ENCODE measurements at places on chromosomes 1 and 21. TPM values are rescaled to one million over a fixed set of nuclear protein-coding genes. Genes with fewer than 3 reads are reported as not detected.

G0S2 gene
- 90.0 TPM for polyA plus RNA-seq

SYNC gene
- 2.7 TPM for polyA plus RNA-seq

FCGR2B gene
- 4.3 TPM for polyA plus RNA-seq

PCP4 gene
- polyA plus RNA-seq = 1.0 TPM

PDE9A gene
- 7.0 TPM for polyA plus RNA-seq

ILDR2 gene
- 0.80 TPM for polyA plus RNA-seq

PIK3R3 gene
- polyA plus RNA-seq = 31.6 TPM

MRPL39 gene
- polyA plus RNA-seq = 73.6 TPM

KIRREL1 gene
- 4.1 TPM for polyA plus RNA-seq

KLHDC8A gene
- polyA plus RNA-seq = not detected

XCL1 gene
- 0.07 TPM for polyA plus RNA-seq

DOCK7 gene
- 3.5 TPM for polyA plus RNA-seq

Data from heart right ventricle (tissue), 16 donors.